ENCODE measurements at places on chromosomes 2 and 18. TPM values are rescaled to one million over a fixed set of nuclear protein-coding genes. Genes with fewer than 3 reads are reported as not detected.

CNNM3 gene
- 4.9 TPM for total RNA-seq

CACNB4 gene
- 7.2 TPM for total RNA-seq

SLC23A3 gene
- 1.5 TPM for total RNA-seq

PHOSPHO2 gene
- total RNA-seq: 3.7 TPM

VRK2 gene
- total RNA-seq: 15.0 TPM

SIX2 gene
- total RNA-seq: 3.3 TPM

All from muscle of leg (tissue), 16 donors.